Mesenchymal stem cell (in vitro differentiated cells and primary cell): ENCODE measurements at places on chromosomes 13 and 19.

DNA sequence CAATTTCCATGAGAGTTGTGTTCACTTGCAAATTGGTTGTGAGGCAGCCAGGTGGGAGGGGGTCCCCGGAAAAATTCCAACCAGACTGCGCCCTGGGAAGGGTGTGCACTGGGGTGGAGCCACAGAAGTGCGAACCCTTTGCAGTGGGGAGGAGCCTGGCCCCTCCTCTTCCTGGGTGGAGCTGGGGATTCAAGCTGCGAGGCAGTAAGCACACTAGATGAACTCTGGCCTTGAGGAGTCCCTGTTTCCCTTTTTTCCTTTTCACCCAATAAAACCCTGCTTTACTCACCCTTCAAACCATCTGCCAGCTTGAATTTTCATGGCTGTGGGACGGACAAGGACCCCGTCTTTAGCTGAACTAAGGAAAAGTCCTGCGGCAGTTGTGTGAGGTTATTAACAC is 31.0 kb upstream of the MBNL2 start:
- DNase-seq = no peak

DNA sequence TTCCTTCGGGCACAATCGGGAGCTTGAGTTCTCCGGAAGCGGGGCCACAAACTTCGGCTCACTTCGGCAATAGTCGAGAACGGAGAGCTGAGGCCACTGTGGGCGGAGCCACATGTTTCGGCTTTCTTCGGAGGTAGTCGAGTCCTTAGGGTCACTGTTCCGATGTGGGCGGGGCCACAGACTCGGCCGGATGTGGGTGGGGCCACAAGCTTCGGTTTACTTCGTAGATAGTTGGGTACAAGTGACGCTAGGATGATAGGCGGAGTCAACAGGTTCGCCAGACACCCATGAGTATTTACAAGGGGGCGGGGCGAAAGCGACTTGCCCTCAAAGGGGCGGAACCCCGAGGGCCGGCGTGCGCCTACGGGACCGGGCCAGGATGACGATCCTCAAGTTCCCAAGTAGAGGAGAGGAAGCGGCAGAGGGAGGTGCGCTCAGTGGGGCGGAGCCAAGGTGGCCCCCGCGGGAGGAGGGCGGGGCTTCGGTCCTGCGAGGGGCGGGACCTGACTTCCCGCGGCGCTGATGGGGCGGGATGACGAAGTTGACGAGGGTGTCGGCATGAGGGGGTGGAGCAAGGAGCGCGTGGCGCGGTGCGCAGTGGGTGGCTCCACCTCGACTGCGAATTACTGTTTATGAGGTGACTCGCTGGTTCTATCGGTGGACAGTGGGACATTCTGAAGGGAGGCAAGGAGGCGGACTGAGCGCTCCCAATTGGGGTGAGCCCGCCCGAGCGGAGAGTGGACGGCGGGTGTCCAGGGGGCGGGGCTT is 539 bp upstream of the MBOAT7 start:
- peak; percentile 100 for DNase-seq

GRCh38 chr19:291006-291521 is at the start of gene PLPP2:
TSS of gene PLPP2 (minus strand) at chr19:291403. CDS start at chr19:291336, 67 bp downstream.
- no peak for DNase-seq

DNA sequence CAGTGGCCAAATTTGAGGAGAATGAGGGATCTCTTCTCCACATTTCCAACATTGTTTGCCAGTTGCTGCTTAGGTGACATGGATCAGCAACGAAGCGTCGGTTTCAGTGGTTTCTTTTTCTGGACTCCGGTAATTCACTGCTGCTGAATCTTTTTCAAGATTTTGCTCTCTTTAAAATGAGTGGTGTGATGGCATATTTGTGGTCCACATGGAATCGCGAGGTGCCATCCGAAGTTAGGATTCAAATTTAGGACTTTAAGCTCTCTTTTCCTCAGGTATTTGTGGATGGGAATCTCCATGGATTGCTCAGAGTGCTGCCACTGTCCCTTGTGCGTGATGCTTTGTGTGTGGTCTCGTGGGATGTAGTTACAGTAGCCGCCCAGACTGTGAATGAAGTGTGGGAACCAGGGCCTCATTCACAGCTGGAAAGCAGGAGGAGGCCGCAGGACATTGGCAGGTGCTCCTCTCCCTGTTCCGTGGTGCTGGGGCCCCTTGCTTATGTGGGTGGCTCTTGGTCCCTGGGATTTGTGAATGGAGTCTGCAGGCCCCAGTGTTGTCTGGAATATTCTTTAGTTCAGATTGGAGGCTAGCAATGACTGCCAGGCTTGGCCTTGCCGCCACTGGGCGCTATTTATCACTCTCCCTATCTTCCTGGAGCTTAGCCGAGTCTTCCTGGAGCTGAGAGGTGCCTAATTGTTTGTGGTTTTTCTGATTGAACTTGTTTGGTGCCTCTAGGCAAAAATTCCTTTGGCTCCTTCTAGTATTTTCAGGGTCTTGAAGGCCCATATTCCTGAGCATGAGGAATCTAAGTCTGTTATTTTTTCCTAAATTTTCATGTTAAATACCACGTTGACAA is 1.5 kb downstream of the ILF3 start:
- peak; percentile 81 for DNase-seq

DNA sequence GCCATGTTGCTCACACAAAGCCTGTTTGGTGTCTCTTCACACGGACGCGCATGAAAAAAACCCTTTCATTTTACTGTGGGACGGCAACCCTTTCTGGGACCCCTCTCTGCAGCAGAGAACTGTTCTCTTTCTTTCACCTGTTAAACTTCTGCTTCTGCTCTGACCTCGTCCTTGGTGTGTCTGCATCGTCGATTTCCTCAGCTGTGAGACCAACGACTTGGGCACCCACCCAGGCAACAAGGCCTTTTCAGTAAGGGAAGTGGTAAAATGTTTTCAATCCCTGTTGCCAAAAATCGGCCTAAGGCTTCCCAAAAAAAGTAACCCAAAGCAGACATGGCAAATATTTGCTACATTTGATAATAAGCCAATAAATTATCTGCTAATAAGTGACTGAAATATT is 515.3 kb downstream of the IRS2 start:
- DNase-seq = no peak

DNA sequence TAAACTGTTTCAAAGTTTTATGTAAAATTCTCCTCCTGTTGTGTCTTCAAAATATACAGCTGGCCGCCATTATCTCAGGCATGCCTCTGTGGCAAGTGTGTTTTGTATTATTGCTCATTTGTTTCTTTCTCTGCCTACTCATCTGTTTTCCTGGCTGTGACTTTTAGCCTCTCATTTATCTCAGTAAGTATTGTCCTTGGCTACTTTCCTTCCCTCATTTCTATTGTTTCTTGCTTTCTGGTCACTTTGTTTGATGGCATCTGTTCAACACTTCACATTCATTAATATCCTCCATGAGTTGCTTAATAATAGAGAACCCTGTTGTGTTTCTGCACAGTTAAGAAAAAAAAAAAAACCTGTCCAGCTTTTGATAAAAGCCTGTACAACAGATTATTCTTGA is 869.4 kb downstream of the PCDH17 start:
- no peak for DNase-seq

DNA sequence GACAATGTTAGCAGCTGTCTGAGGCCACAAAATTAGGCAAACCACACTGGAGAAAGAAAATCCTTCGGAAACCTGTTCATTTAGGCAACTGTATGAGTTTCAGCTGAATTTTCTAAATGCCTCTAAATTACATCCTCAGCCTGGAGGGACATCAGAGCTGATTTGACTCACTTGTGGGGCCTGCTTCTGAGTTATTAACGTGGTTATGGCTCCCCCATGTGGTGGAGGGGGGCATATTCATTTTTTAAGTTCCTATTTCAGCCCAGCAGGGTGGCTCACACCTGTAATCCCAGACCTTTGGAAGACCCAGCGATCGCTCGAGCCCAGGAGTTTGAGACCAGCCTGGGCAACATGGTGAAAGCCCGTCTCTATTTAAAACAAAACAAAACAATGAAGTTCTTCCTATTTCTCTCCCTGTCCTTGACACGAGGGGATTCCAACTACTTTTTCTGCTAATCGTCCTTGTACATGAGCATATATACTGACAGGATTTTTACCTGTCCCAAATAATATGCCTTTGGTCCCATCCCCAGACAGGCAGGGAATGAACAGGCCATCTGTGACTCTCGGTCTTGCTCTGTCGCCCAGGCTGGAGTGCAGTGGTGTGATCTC is 31.5 kb upstream of the HIF3A start:
- DNase-seq = peak; percentile 81

DNA sequence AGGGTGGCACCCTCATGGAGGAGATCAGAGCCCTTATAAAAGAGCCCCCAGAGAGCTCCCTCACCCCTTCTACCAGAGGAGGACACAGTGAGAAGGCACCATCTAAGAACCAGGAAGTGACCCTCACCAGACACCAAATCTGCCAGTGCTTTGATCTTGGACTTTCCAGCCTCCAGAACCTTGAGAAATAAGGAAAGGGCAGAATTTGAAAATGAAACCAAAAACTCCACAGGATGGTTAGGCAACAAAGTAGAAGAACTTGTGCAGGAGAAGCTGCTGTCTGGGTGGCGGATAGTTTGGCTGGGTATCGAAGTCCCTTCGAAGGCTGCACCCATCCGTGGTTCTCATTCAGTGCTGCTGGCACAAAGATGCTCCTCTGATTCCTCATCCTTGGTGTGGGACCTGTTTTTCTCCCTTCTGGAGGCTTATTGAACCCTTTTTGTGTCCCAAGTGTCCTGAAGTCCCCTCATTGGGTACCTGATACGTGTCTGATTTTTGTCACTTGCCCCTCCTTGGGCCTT is 130.8 kb downstream of the KDM4B start:
- DNase-seq = peak; percentile 6

DNA sequence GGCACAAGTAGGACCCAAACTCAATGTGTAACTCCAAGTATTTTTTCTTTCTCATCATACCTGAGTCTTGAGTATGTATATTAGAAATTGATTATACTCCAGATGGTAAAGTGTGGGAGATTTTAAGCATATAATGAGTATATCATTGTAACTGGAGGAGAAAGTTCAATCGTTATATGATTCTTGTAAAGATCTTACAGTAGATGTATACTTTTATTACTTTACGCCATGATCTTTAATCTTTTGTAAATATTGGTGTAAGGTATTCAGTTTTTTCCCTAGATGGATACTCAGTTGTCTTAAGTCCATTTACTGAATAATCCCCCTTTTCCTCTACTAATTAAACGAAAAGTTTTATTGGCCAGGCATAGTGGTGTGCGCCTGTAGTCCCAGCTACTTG is 25.2 kb downstream of the PAN3 start:
- no peak for DNase-seq

- DNase-seq = no peak
Observed at GRCh38 chr13:109859216-109859835, 72.9 kb upstream of the IRS2 start.

DNA sequence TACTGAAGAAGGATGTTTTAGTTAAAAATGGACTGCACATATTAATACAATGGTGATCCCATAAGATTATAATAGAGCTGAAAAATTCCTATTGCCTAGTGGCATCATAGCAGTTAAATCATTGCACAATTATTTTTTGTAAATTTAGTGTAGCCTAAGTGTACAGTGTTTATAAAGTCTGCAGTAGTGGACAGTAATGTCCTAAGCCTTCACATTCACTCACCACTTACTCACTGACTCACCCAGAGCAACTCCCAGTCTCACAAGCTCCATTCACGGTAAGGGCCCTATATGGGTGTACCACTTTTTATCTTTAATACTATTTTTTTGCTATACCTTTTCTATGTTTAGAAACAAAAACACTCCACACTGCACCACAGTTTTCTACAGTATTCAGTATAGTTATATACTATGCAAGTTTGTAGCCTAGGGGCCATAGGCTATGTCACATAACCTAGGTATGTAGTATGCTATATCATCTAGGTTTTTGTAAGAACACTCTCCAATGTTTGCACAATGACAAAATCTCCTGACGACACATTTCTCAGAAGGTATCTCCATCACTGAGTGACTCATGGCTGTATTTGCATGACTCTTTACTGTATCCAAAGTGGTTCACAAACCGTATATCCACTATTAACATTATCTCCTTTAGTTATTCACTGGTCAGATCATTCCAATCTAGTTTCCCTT is 536.0 kb downstream of the KLF12 start:
- DNase-seq = peak; percentile 71

- DNase-seq = no peak
Observed at GRCh38 chr19:40282920-40283319, 2.2 kb downstream of the AKT2 start.

DNA sequence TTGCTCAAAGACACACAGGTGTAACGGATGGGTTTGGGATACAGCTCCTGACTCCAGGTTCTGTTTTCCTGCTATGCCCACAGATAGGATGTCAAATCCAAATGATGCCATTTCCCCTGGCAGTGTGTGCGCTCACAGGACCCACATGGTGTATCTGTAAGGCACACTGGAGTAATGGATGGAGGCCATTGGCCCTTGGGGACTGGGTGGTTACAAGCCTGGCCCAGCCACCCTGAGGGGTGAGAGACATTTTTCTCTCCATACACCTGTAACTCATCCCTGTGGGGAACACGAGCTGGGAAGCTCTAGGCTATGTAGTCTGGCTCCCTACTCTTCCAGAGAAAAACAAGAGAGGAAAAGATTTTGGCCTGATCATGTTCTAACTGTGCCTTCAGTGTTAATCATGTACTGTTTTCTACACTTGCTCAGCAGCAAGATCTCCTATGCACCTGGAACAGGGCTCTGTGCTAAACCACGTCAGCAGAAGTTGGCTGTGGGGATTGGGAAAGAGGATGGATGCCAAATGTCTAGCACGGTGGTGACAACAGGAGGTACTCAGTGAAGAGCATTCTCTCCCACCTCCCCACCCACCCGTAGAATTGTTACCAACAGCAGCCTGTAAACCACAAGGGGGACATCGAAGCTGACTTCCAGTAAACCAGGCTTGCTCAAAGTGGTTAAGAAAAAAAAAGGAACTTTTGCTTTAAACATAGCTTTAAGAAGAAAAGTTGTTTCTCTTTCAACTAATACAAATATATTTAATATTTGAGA is 237.0 kb downstream of the LACC1 start:
- peak; percentile 63 for DNase-seq

GRCh38 chr19:16886305-16886880 is 2.4 kb upstream of the F2RL3 start:
- DNase-seq = peak; percentile 100

DNA sequence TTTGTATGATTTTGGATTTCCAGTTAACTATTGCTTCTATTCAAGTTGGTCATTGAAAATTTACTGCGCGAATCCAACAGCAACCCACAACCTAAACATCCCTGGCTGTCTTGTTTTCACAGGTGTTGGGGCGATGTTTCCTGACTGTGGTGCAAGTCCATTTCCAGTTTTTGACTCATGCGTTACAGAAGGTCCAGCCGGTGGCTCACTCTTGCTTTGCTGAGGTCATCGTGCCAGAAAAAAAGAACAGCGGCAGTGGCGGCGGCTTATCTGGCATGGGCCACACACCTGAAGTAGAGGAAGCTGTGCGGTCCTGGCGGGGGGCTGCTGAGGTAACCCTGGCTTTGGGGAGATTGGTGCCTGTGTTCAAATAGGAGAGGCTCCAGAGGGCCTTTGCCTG is 45.2 kb upstream of the GPI start:
- no peak for DNase-seq

- DNase-seq = no peak
Observed at GRCh38 chr13:74464670-74465069, 330.5 kb upstream of the KLF12 start.

- DNase-seq = no peak
Observed at GRCh38 chr19:31761281-31761913, 412.2 kb upstream of the TSHZ3 start.

- no peak for DNase-seq
Observed at GRCh38 chr13:90352763-90353162, 994.7 kb upstream of the MIR17HG start.

GRCh38 chr13:24097064-24097463 is 63.5 kb upstream of the SPATA13 start:
- peak; percentile 68 for DNase-seq

- peak; percentile 30 for DNase-seq
Observed at GRCh38 chr19:34962687-34963572, 1.1 kb downstream of the ZNF792 start.

- DNase-seq = peak; percentile 78
Observed at GRCh38 chr19:18846862-18847548, 15.2 kb downstream of the UPF1 start.
